ENCODE measurements at places on chromosomes 4 and X.

GRCh38 chr4:114924311-114924710 is 189.1 kb downstream of the NDST4 start:
- no peak for DNase-seq

GRCh38 chrX:56029691-56030090 is 202.5 kb upstream of the KLF8 start:
- DNase-seq, result no peak

GRCh38 chr4:169184236-169184635 is 86.5 kb downstream of the SH3RF1 start:
- DNase-seq, result no peak

- no peak for DNase-seq
Measured at GRCh38 chrX:16638533-16638932, 11.4 kb upstream of the S100G start.

DNA sequence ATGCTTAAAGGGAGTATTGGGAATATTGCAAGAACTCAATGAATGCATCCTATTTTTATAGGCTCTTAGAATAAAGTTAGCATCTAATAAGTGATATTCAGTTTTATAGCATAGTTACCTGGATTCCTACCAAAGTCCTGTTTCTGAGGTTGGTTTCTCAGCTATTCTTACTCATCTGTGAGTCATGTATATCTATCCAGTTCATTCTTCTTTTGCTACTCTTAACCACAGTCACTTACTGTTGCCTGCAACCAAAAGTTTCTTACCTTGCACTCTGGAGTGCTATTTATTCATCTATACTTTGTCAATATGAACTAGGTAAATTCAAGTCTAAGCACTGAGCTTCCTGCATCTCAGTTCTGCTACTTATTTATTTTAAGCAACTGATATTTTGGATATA is 322.5 kb downstream of the HS3ST1 start:
- DNase-seq, result no peak

GRCh38 chr4:99462875-99463464 is 27.8 kb upstream of the ADH7 start:
- DNase-seq, result peak; percentile 29

DNA sequence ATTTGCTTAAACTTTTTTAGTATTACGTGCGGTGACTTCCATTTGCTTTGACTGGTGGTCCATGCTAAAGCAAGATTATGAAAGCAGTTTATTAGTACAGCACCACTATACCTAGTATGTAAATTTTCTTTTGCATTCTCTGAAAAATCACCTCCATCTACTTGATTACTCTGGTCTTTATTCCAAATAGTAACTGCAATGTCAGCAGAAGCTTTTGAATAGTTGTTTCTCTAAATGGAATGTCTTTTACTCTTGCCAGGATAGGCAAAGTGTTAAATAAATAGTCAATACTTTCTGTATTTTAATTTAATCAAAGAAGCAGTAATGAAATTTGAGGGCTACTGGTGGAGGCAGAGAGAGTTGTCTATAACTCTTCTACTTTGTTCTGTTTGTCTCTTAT is 167.2 kb upstream of the SLC4A4 start:
- DNase-seq, result no peak

- no peak for DNase-seq
Measured at GRCh38 chr4:53208753-53209152, 157.1 kb downstream of the SCFD2 start.

DNA sequence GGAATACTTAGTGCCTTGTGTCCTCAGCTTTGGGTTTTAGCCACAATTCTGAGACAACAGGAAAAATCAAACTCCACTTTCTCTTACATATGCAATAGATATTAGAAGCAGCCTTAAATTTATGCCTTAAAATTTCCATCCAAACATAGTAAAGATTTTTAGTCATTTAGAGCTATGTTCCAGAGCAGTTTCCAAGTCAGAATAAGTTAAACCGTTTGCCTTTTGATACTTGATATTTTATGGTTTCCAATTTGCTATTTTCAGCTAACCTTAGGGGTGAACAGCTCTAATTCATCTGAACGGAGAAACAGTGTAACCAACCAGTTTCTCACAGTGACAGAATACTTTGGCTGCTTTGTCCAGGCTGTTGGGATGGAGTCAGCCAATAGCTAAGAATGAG is 125.8 kb upstream of the RXFP1 start:
- DNase-seq, result no peak
